ENCODE measurements at places on chromosomes 1 and 21. TPM values are rescaled to one million over a fixed set of nuclear protein-coding genes. Genes with fewer than 3 reads are reported as not detected.

- DNase-seq, result no peak
Observed at GRCh38 chr1:189783456-189783855, 694.2 kb downstream of the BRINP3 start.

Gene ID3
- total RNA-seq, result 90.8 TPM

DNA sequence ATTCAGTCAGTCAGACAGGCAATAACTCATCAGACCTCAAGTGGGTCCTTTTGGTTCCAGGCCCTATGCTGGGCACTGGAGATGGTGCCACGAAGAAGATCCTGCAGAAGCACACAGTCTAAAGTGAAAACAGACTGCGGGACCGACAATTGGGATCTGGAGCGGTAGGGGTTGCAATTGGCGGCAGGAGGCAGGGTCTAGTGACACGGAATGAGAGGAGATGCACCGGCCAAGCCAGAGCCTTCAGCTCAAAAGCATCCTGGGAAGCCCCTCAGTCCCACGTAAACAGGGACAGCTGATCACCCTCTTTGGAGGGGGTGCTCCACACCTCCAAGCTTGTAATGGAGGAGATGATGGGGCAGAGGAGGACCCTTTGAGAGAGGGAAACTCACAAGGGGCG is 56.2 kb downstream of the KLHDC7A start:
- DNase-seq, result no peak

- DNase-seq, result peak; percentile 83
Observed at GRCh38 chr1:30911059-30911954, 2.7 kb upstream of the SDC3 start.

DNA sequence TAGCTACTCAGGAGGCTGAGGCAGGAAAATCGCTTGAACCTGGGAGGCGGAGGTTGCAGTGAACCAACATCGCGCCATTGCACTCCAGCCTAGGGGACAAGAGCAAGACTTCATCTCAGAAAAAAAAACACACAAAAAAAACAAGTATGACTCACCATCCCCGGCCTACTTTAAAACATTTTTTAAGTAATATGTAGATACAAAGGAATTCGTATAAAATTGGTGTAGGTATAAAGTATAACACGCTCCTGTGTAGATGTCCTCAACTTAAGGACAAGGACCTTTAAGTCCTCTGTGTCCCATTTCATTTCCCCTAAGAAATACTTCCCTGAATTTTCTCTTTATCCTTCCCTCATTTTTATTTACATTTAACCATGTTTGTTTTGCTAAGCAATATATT is 73.4 kb upstream of the PKN2 start:
- DNase-seq, result no peak

GRCh38 chr1:27646676-27647075 is 11.7 kb upstream of the FGR start:
- peak; percentile 70 for DNase-seq

Gene H6PD
- 10.2 TPM for total RNA-seq

DNA sequence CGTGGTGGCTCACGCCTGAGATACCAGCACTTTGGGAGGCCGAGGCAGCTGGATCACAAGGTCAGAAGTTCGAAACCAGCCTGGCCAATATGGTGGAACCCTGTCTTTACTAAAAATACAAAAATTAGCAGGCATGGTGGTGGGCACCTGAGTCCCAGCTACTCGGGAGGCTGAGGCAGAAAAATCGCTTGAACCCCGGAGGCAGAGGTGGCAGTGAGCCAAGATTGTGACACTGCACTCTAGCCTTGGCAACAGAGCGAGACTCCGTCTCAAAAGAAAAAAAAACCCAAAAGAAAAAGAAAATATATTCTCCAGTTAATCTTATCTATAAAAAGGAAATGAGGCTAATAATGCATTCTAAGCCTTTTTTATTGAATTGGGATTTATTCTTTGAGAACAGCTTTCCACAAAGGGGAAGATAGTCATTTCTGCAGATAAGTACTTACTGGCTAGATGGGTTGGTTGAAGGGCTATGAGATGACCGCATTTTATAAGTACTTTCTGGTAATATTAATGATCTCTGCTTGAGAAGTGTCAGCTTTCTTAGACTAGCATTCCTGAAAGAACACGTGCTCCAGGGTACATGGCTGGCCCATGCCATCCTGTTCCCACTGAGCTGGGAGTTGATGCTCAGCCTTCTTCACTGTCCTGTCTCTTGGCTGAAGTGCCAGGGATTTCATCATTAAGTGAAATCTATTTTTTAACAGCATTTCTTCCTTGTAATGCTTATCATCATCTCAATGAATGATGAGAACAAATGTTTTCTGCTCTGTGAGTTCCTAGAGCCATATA is 57.9 kb downstream of the SASS6 start:
- DNase-seq, result no peak

- peak; percentile 22 for DNase-seq
Observed at GRCh38 chr1:41341772-41342562, 19.3 kb upstream of the FOXO6 start.

- DNase-seq, result no peak
Observed at GRCh38 chr1:12511128-12511484, 106.9 kb downstream of the DHRS3 start.

GRCh38 chr21:21730512-21730911 is 732.3 kb downstream of the NCAM2 start:
- no peak for DNase-seq

Gene RYR2
- total RNA-seq, result under 0.01 TPM

DNA sequence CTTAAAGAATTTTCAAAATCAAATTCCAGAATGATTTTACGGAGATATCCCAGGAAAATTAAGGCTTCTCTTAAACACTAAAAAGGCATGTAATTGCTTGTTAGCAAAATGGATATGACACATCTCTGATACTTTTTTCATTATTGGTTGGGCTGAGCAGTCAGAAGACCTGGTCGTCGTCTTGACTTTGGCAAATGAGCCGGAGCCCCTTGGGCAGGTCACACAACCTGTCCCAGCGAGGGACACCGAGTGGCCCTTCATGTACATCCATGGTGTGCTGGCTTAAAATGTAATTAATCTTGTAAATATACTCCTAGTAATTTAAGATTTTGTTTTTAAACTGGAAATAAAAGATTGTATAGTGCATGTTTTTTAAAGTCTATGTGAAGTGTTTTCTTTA is 33.9 kb downstream of the IFNGR2 start:
- no peak for DNase-seq

DNA sequence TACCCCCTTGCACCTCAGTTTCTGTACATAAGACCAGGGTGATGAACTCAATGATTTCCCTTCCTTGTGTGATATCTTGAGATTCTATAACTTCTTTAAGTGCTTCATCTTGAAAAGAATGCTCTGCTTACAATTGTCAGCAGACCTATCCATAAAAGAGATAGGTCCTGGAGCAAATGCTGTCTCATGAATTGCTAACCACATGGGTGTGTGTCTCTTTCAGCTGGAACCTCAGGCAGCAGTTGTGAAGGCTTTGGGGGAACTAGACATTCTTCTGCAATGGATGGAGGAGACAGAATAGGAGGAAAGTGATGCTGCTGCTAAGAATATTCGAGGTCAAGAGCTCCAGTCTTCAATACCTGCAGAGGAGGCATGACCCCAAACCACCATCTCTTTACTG is 2.8 kb downstream of the IL20 start:
- no peak for DNase-seq

GRCh38 chr1:111441573-111442192 is 7.4 kb downstream of the WDR77 start:
- DNase-seq, result no peak

- DNase-seq, result peak; percentile 15
Observed at GRCh38 chr1:61638296-61638695, 86.6 kb downstream of the TM2D1 start.

DNA sequence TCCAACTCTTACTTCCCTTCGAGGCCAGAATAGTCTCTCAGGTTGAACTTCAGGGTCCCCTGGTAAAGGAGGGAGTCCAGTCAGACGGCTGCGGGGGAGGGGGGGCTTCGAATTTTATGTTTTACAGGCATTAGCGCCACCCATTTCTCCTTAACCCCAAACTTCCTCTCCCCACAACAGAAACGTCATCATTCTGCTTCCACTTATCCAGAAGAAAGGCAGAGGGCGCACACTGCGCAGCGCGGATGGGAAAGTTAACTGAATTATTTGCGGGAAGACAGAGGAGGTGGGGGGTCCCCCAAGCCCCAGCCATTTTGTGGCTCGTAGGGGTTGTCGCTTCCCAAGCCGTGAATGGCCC is 529 bp upstream of the PRMT2 start:
- peak; percentile 82 for DNase-seq

- no peak for DNase-seq
Observed at GRCh38 chr1:178502330-178502714, 5.6 kb upstream of the CLEC20A start.

DNA sequence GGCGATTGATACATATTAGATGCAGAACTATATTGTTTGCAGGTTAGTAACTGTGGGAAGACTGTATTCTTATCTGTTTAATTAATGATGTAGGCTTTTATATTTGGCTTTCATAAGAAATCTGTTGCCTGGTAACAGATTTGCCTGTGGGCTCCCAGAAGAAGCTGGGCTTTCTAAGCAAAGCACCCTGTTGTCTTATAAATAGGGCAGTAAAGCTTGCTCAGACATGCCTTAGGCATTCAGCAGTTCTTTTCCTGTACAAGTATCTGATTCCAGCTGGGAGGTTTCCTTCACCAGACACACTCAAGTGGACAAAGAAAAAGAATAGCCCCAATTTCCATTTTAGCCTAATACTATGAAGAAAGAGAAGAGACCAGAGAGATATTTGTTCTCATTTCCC is 524.0 kb downstream of the LRRIQ3 start:
- no peak for DNase-seq

DNA sequence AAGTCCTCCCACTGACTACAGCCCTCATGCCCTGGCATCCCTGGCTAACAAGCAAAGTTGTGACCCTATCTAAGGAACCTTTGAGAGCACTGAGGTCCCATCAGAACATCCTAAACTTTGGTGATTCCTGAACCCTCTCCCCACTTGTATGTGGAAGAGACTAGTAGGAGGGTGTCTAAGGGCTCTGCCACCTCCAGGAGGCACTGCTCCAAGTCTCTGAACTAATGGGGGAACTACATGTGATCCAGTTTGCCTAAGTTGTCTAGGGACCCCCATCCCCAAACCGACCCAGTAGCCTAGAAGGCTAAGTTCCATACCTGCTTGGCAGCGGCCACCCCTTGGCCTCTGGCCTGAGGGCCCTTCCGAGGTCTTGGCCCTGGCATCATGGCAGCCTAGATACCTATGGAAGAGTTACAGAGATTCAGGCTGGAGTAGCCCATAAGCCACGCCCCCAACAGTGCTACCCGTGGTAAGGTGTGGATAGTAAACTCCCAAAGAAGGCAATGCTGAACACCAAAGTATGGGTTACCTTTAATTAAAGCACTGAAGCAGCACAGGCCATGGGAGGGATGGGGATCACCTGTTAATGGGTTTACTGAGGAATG is 1.7 kb downstream of the CC2D1B start:
- no peak for DNase-seq

GRCh38 chr1:212578041-212578440 is 30.5 kb upstream of the ATF3 start:
- DNase-seq, result no peak

DNA sequence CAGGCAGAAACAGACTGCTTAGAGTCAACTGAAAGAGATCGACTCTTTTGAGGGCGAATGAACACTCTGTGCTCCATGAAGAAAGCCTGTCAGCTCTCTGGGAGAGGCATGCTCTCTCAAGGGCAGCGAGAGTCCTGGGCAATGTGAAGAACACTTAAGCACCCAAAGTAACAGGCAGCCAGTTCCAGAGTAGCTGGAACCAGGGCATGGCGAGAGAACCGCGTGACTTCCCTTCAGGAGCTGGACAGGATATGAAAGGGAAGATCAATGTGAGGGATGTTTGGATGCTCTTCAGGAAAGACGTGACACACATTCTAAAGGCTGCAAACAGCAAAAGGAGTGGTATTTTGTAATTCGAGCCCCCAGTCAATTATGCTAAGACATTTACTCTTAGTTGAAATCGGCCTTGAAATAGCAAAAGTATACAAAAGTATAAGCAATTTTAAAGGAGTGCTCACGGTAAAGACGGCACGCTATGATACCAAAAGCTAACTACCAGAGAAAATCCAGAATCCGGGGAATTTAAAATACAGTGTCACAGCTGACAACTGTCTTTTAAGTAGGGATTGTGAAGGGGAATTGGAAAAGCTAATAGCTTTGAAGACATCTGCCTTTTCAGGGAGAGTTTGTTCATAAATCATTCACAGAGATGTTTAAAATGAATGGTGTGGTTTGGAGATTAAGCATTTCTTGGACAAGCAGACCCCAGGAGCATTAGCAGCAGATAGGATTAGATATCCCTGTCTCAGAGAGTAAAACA is 20.8 kb downstream of the ADAMTS5 start:
- DNase-seq, result peak; percentile 5

Gene CD52
- total RNA-seq, result not detected

GRCh38 chr21:45739218-45740087 is 95.9 kb downstream of the PCBP3 start:
- DNase-seq, result no peak

- DNase-seq, result peak; percentile 49
Observed at GRCh38 chr1:246110343-246111219, 396.5 kb downstream of the SMYD3 start.

DNA sequence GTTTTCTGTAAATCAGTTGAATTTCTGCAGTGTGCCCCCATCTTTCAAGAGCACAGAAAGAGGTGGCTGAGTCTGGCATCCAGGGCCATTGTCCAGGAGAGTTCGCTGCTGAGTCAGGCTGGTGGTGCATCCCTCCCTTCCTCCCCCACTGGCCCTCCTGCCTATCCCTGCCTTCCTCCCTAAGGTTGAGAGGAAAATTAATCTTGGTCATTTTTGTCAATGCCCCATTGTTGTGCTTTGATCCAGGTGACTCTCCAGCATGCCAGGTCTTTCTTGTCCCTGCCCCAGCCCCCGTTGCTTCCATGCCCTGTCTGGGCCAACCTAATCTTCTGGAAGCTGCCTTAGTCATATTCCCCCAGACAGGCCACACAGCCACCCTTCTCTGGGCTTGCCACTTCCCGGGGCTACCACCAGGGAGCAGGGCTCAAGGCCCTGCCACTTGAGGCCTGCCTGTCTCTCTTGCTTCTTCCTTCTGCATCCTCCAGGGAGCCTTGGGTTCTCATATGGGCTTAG is 26.6 kb downstream of the PROK1 start:
- DNase-seq, result no peak

DNA sequence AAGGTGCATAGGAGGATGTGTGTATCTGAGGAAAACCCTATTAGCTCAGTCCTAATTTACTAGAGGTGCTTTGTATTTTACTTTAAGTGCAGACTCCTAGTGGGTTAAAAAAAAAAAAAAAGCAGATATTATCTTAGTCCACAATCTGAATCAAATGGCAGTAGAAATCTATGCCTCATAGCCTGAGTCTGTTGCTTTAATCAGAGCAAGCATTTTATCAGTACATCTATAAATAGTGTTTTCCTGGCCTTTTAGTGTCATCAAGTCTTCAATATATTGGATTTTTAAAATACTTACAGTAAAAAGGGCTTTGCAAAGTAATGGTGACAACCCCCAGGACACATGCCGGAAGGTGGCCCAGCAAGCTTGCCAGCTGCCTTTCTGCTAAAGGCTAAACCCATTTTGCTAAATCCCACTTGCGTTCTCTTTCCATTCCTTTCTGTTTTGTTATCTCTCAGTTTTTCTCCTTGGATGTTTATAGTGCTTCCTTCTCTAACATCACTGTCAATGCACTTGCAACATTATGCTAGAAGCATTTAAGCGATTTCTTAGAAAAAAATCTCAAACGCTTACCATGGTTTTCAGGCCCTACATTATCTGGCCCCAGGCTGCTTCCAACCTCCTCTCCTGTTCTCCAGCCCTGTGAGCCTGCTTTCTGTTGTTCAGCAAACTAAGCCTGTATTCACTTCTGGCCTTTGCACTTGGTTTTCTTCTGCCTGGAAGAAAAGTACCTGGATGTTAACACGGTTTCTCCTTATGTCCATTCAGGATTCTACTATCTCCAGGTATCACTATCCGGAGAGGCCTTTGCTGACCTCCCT is 206.3 kb downstream of the PDE4B start:
- no peak for DNase-seq

Data from RPMI7951 (cell line).